ENCODE measurements at places on chromosomes 4 and X. TPM values are rescaled to one million over a fixed set of nuclear protein-coding genes. Genes with fewer than 3 reads are reported as not detected.

Gene FGFR3
- 1.7 TPM for total RNA-seq

Gene CT45A1
- not detected for total RNA-seq

Gene IQCM
- not detected for total RNA-seq

Gene DCLK2
- total RNA-seq, result 27.5 TPM

Gene RNF175
- total RNA-seq, result 0.20 TPM

Gene GRK4
- 9.2 TPM for total RNA-seq

Gene PLXNB3
- 2.4 TPM for total RNA-seq

Gene KLHL13
- 5.7 TPM for total RNA-seq

Gene ARHGAP36
- total RNA-seq, result not detected

Gene NLRP2B
- not detected for total RNA-seq

Gene CXCL13
- not detected for total RNA-seq

Gene CASK
- 15.3 TPM for total RNA-seq

Gene IBSP
- not detected for total RNA-seq

Gene CACNA1F
- total RNA-seq, result 0.47 TPM

Gene ASB12
- 3.0 TPM for total RNA-seq

Gene PPP4R3C
- total RNA-seq, result not detected

Gene UNC5C
- 0.72 TPM for total RNA-seq

Gene RAB33A
- total RNA-seq, result 0.59 TPM

Gene FHDC1
- total RNA-seq, result 0.35 TPM

Gene PAGE2
- not detected for total RNA-seq

Gene HGFAC
- total RNA-seq, result 0.67 TPM

Gene CEP135
- 2.5 TPM for total RNA-seq

Gene DNAAF6
- total RNA-seq, result not detected

Gene TLR2
- 4.0 TPM for total RNA-seq

Gene LDB2
- total RNA-seq, result 27.4 TPM

Gene CDS1
- total RNA-seq, result 0.55 TPM

Gene BRS3
- total RNA-seq, result not detected

Gene DDX53
- total RNA-seq, result not detected

Gene TEC
- total RNA-seq, result 2.2 TPM

Gene FREM3
- total RNA-seq, result not detected

Gene SPANXC
- total RNA-seq, result not detected

Gene SYAP1
- 17.5 TPM for total RNA-seq

Gene ENPEP
- total RNA-seq, result 2.7 TPM

Gene CFAP47
- not detected for total RNA-seq

Measured in left ventricle myocardium superior (tissue), 1 donor.